Occipital lobe (tissue), 3 donors: ENCODE measurements at places on chromosomes 3 and 15.
A peak's percentile ranks its signal among the peaks of the same experiment; 100 is the strongest.

GRCh38 chr3:71033681-71034220 lies 549.8 kb downstream of the FOXP1 start:
- DNase-seq = no peak

- peak; percentile 70 for DNase-seq
These were observed 49.0 kb downstream of the KY start for GRCh38 chr3:134601539-134602439.

DNA sequence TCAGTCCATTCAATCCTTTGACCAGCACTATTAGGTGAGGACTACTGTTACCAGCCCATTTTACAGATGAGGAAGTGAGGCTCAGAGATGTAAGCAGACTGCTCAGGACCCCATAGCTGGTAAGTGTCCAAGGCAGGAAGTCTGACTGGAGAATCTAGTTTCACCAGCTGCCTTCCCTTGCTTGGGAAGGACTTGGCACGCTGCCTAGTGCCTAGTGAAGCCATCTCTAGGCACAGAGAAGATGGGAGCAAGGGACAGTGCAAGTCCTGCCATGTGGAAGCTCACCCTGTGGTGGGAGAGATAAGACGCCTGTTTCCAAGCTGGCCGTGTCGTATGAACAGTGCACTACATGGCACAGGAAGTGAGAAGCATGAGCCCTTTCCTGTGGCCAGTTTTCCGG lies 111.8 kb upstream of the TMC3 start:
- DNase-seq = no peak

- DNase-seq = no peak
These were observed 232.6 kb upstream of the CHRM5 start for GRCh38 chr15:33735637-33736247.

- no peak for DNase-seq
These were observed 41.4 kb upstream of the SLC41A3 start for GRCh38 chr3:126125341-126125740.

DNA sequence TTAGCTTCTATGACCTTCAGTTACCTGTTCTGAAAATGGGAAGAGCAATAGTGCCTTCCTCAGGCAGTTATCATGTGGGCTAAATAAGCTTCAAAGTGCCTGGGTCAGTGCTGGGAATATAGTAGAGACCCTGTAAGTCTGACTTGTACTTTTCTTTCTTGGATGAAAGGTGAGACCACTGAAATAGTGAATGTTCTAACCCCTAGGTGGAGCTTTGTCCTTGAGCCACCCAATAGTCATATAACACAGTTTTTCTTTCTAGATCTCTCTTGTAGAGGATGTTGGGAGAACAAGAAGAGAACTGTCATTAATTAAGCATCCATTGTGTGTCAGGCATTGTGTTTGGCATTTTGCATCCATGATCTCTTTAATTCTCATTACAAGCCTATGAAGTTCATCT lies 13.0 kb upstream of the BFSP2 start:
- DNase-seq = no peak

DNA sequence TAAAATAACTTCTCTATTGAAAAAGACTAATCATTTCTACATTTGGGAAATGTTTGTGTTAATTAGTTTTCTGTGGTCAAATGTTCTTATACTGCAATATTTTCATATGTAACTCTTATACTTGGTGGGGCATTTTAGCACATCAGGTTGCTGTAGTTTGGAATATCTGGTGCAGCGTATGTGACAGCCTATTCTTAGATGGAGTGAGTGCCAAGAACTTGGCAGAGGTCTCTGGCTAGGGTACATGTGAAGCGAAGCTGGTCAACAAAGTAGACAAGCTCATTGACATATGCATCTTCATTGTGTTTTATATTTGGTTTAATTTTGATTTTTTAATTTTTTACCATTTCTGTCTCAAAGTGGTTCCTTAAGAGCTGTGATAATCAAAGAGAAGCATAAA lies 53.2 kb downstream of the CHAC1 start:
- no peak for DNase-seq

GRCh38 chr3:187014417-187014864 lies 84.1 kb downstream of the ST6GAL1 start:
- DNase-seq = no peak
